ENCODE measurements at places on chromosomes 7 and 10.

GRCh38 chr10:116931806-116932205, 73.2 kb downstream of the SHTN1 start:
- no peak for DNase-seq

DNA sequence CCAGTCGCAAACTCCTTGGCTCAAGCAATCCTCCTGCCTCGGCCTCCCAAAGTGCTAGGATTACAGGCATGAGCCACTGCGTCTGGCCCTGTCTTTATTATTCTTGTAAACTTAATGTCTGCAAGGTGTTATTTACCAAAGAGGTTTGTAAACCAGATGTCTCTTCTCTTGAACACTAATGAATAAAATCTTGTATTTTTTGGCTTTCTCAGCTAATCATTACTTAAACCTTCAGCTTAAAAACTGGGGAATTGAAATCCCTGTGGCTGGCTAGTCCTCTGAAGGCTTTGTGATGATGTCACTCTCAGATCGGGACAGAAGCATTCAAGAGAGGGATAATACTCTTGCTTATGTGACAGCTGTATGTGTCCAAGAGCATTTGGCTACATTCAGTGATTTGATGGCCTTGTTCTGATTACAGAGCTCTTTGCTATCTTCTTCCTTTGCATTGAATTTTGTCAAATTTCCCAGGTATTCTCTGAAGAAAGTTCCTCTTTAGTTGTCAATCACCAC, 130.3 kb downstream of the BICC1 start:
- DNase-seq, result no peak

DNA sequence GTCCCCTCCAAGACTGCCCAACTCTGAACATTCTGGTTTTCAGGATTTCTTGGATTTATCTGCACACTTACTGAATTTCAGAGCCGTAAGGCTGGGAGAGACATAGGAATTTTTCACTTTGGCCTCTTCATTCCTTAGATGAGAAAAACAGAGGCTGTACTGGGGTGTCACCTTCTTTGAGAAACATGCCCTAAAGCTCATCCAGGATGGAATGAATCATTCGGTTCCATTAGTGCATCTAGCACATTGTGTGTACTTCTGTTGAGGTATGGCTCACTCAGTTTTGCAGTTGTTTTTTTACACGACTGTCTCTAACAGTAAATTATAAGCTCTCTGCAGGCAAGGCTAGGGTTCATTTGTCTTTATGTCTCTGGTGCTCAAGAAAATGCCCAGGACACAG, 383.4 kb downstream of the GATA3 start:
- DNase-seq, result no peak

DNA sequence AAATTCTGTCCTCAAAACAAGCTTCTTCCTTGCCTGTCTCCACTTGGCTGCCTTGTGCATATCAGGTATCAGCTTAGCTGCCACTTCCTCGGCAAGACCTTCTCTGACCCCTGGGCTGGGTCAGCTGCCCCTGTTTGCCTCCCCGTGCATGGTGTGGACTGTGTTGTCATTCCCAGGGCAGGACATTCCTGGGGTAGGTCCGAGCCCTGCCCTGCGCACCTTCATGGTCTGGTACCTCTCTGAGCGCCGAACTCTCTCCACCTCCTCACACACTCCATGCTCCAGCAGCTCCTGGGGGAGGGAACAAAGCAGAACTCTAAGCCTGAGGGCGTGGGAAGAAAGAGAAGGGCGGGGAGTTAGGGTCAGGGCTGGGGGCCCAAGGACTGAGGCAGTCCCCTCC, 3.8 kb downstream of the POLM start:
- DNase-seq, result no peak

- no peak for DNase-seq
Observed at GRCh38 chr7:42460933-42461332, 223.9 kb upstream of the GLI3 start.

GRCh38 chr10:111137587-111137986, 60.8 kb downstream of the ADRA2A start:
- no peak for DNase-seq

GRCh38 chr10:62620491-62620890, 184.0 kb upstream of the ADO start:
- DNase-seq, result no peak

- no peak for DNase-seq
Observed at GRCh38 chr7:148201992-148202391, 388.6 kb upstream of the C7orf33 start.

DNA sequence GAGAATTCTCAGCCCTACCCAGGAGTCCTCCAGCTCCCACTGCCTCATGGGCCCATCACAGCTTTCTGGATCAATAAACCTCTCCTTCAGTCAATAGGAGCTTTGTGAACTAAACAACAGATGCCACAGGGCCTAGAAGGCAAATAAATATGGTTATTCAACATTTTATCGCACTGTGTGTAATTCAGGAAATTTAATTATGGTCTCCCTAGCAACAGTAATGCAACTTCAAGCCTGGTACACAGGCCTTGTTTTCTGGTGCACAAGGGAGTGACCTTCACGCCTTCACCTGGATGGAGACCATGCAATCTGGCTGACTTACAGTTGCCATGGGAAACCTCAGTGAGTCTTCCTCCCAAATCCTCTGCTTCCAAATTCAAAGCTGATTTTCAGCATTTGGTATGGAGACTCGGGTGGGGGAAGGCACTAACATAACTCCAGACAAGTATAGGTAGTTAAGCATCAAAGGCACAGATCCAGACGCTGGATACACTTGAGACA, 441.0 kb upstream of the NPVF start:
- DNase-seq, result peak; percentile 53

- no peak for DNase-seq
Observed at GRCh38 chr7:104327534-104327933, 869 bp upstream of the LHFPL3 start.

DNA sequence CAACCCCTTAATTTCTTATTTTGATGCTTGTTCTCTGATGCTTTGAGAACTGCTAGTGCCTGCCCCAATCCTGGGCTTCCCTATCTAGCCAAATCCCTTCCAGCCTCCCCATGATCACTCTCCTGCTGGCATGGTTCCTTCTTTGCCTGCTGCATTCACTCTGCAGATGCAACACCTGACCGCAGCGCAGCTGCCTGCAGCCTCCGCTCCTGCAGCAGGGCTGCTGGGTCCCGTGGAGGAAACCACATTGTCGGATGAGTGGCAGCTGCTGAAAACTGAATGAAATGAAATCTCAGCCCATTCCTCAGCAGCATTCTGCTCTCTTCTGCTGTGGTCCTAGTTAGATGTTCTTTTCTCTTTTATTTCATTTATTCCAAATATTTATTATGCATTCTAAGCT, 320.3 kb downstream of the CCDC3 start:
- DNase-seq, result no peak

GRCh38 chr7:115038158-115038557, 116.3 kb downstream of the MDFIC start:
- no peak for DNase-seq

GRCh38 chr10:132951926-132952325, 9.6 kb upstream of the CFAP46 start:
- DNase-seq, result no peak

- no peak for DNase-seq
Observed at GRCh38 chr7:91039033-91039432, 225.2 kb upstream of the FZD1 start.

DNA sequence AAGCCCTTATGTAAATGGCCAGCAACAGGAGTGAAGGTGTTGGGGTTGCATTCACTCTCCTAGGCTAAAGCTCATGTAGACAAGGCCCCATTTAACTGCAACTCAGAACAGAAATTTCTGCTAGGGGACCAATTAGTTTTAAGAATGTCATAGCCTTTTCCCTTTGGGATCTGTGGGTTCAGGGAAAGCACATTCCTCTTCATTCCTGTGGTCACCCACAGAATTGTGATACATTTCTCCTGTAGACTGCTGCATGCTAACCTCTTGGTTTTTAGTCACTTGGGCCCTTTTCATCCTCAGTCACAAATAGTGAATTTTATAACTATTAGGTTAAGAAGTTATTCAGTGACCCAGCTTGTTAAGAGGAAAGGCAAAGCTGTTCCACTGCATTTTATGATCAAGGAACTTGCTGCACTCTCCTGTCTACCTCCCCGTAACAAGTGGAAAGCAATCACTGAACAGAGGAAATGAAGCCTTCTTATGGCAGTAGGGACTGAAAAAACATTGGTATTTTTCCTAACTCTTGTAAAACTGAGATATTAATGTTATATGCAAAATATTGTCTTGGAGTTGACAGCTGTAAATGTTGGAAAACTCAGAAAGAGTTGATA, 124.9 kb downstream of the SND1 start:
- DNase-seq, result no peak

- DNase-seq, result no peak
Observed at GRCh38 chr7:32489788-32490126, 423 bp downstream of the LSM5 start.

GRCh38 chr7:47500103-47500563, 81.8 kb downstream of the TNS3 start:
- DNase-seq, result no peak

GRCh38 chr7:18429547-18429946, 66.0 kb upstream of the HDAC9 start:
- DNase-seq, result no peak

- no peak for DNase-seq
Observed at GRCh38 chr10:47026301-47027107, 115.3 kb downstream of the PTPN20 start.

DNA sequence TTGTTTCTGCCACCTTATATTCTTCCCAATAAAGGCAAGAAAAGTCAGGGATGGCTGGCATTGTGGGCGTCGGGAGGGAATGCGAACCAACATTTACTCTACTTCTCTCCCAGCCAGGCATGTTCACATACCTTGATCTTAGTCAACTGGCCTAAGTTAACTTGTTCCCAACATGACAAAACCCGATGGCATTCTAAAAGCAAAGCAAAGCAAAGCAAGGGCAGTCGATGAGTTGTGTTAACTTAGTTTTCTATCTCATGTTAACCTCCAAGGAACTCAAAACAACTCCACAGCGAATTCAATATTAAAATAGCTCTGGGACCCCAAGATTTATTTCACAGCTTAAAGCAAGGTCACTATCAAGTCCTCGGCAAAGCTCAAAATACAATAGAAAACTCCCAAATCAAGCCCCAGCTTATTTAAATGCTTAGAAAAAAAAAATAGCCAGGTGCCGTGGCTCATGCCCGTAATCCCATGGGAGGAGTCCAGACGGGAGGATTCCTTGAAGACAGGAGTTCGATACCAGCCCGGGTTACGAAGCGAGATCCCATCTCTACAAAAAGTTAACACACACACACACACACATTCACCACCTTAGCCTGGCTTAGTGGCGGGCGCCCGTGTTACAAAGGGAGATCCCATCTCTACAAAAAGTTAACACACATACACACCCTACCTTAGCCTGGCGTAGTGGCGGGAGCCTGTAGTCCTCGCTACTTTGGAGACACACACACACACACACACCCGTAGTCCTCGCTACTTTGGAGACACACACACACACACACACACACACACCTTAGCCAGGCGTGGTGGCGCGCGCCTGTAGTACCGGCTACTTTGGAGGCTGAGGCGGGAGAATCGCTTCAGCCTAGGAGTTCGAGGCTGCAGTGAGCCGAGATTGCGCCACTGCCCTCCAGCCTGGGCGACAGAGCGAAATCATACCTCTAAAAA, 901 bp upstream of the CCNY start:
- DNase-seq, result no peak

- DNase-seq, result no peak
Observed at GRCh38 chr10:79378383-79378646, 31.0 kb downstream of the PPIF start.

DNA sequence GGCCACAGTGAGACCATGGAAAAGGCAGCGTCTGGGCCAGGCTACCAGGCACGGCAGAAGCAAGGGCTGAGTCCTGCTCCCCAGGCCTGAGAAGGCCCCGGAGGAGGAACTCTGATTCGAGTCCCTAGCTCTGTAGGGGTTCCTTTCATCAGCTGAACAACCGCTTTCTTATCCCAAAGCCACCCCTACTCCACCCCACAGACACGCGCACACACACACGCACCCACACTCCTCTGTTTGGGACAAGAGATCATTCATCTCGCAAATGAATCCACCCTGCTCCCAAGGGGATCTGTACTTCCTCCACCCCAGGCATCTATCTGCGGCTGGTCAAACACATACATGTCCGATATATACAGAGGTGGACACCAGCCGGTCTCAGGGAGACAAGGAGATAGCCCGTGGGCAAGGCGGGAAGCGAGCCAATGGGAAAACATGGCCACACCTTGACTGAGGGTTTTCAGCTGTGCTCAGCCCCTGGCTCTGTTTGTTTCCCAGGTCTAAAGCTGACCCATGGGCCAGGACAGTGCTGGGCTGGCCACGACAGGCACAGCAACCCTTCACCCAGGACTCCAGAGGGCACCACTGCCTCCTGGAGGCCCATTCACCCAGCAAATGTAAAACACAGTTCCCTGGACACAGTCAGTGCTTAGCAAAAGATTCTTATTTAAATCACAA, 7.3 kb downstream of the ZCCHC24 start:
- no peak for DNase-seq

- DNase-seq, result no peak
Observed at GRCh38 chr10:43229208-43230061, 37.4 kb downstream of the RASGEF1A start.

DNA sequence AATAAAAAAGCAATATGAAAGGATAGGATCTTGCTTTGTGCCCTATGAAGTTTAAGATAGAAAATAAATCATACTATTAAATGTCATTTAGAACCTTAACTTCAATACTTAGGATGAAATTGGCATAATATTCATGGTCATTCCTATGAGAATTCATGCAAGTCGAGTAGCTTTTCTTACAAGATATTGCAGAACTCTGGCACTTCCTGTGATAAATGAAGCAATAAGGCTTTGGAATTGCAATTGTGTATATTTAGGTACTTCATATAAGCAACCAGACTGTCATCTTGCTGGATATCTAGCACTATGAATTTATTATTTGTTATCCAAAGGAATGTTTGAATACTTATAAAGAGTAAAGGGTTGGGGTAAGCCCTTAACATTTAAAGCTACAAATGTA, 116.5 kb downstream of the ZNF438 start:
- no peak for DNase-seq

DNA sequence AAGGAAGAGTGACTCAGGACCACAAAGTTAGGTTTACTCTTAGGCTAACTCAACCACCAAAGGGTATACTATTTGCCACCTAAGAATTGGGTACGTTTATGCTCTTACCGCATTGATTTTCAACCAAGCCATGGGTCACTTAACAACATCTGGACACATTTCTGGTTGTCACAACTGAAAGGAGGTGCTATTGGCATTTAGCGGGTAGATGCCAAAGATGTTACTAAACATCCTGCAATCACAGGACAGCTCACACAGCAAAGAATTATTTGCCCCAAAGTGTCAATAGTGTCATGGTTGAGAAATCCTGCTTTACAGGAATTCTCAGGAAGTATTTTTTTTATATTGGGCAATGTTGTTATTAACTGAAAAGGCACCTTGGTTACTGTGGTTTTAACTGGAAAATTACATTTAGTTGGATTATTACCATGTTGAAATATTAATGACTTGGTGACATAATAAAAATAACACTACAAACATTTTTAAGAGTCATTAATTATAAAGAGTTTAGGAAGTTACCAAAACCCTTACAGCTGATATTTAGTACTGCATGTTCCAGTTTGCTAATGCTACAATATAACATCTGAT, 185.0 kb upstream of the TMEM196 start:
- no peak for DNase-seq
